ENCODE measurements at places on chromosomes 7 and 10.
A peak's percentile ranks its signal among the peaks of the same experiment; 100 is the strongest.

DNA sequence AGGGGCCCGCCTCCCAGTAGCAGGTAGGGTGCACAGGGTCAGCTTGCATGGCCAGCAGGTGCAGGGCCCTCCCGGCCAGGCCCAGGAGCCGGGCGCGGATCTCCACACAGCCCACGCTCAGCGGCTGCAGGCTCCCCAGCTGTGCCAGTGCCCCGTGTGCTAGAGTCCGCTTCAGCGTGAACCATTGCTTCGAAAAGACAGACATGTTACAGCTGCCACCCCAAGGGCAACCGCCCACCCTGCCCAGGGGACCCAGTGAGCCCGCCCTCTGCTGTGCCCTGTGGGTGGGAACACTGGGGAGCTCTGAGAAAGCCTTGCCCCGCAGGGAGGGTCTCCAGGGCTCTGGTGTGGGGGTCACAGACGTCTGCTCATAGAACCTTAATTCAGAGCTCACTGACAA, 64.3 kb upstream of the NKX6-2 start:
- DNase-seq, result no peak

- DNase-seq, result no peak
These were observed 123.1 kb downstream of the CCNY start for GRCh38 chr10:35459449-35459847.

GRCh38 chr7:68964060-68964459, 634.2 kb upstream of the AUTS2 start:
- no peak for DNase-seq

DNA sequence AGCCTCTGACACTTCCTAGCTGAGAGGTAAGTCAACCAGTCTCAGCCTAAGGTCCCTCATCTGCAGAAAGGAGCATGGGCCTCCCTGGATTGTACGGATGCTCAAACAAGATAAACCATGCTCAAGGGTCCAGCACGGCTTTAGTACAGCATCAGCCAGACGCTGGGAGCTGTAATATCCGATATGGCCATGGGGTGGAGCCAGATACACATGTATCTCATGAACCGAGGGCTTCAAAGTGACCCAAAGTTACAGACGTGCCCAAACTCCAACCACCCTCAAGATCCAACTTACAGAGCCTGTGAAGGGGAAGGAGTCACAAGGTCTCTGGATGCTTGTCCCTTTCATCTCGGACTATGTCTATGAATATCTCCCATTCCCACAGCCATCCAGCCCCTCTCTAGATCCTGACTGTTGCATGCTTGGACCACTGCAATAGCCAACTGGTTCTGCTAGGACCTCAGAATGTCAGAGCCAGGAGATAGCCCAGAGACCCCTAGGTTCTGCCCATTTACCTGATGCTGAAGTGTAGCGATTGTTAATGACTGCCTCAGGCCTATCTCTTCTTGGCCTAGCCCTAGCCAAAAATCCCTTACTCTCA, 142.4 kb downstream of the SH3PXD2A start:
- peak; percentile 24 for DNase-seq

GRCh38 chr7:141697211-141697871, 4.6 kb downstream of the DENND11 start:
- peak; percentile 45 for DNase-seq

GRCh38 chr7:42029405-42029804, 207.6 kb downstream of the GLI3 start:
- DNase-seq, result no peak

DNA sequence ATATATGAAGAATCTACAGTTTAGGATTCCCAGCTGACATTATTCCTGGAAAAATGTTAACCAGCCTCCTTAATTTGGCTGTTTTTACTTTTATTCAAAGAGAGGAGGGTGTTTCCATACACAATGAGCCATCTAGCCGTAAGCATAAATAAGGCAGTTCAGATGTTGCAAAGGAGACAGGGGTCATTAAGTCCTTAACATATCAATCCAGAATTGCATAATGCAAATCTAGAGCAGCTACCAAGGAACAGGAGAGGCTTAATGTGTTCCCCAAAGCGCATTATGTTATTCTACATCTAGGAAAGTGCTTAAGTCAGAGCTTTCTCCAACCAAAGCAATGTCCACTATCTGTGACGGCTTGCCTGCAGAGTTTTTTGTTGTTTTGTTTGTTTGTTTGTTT, 32.4 kb upstream of the TCF7L2 start:
- DNase-seq, result peak; percentile 43

GRCh38 chr10:99329554-99330346, 594 bp downstream of the CNNM1 start:
- DNase-seq, result peak; percentile 2

- DNase-seq, result no peak
These were observed 57.9 kb upstream of the CHCHD3 start for GRCh38 chr7:133139801-133140200.

DNA sequence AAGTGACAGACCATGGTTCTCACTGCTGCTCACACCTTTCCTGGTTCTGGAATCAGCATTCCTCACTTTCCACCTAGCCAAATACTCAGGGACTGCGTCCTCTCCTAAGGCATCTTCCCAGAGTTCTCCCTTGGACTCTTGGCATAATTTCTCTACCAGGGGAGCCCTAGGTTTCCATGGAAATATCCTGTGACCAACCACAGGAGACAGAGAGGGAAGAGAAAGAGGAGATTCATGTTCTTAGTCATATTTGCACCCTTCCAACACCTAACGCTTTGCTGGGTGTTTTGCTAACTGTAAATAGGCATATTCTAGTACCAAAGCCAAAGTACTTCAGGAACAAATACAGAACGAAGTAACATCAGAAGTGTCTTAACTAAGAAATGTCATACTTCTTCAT, 28.6 kb downstream of the DENND11 start:
- DNase-seq, result no peak

DNA sequence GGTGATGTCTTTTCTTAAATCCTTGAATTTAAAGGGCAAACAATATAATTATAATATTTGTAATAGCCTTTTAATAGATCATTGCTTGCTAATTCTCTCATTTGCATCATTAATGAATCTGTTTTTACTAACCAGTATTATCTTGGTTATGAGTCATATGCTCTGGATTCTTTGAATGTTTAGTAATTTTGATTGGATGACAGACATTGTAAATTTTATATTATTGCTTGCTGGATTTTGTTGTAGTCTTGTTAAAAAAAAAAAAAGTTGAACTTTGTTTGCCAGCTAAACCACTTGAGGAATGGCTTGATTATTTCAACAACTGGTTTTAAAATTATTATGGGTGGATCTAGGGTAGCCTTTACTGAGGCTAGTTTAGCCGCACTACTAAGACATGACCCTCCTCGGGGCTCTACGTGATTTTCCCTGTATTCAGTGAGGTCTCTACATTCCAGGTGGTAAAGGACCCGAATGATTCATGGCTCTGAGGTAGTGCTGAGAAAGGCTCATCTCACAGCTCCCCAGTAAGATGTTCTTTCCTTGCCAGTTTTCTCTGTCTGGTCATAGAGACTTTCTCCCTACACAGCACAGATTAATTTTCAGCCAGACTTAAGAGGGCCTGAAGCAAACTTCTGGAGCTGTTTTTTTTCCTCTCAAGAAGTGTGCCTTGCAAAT, 8.5 kb downstream of the C10orf90 start:
- DNase-seq, result no peak

- no peak for DNase-seq
These were observed 15.4 kb downstream of the OGDHL start for GRCh38 chr10:49746626-49747302.

DNA sequence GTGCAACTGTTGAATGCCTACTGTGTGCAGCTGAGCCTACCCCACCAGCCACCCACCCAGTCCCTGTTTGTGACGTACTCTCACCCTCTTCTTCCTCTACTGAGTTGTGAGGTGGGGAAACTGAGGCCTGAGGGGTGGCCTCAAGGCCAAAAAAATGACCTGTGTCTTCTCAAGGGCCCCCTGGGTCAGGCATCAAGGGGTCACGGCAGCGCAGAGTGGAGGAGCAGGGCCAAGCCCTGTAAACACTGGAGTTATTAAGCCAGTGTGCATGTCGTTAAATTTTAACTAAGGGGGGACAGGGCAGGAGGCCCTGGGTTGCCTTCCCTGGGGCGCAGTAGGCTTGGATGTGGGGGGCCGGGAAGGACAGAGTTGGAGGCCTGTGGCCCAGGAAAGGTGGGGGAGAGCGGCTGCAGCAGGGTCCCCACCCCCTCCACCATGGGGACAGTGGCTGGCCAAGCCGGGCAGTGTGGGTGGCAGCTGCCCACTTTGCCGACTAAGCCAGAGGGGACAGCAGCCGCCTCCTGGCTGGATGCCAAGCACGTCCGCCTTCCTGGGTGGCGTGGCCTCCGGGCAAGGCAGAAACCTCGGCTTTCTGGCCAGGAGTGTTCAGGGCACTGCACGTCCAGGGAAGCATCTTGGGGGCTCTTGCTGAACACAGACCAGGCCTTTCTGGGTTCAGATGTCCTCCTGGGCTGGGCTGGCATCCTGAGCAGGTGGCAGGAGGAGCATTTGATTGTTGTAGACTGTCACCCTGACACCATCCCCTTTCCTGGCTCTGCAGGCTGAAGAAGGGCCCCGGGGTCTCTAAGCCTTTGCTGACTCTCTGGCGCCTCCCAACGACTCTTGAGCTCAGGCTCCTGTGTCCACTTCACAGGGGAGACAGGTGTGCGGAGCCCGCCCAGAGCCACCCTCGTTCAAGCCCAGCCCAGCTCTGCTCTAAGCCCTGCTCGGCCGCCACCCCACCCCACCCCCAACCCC, 1.9 kb downstream of the SLC29A4 start:
- peak; percentile 70 for DNase-seq

GRCh38 chr7:134368851-134369544, 52.3 kb upstream of the SLC35B4 start:
- peak; percentile 82 for DNase-seq

- no peak for DNase-seq
These were observed 26.4 kb downstream of the YAE1 start for GRCh38 chr7:39592586-39592985.

GRCh38 chr7:30974605-30975255, 11.0 kb downstream of the GHRHR start:
- DNase-seq, result peak; percentile 49

GRCh38 chr7:123571684-123572083, 14.1 kb upstream of the NDUFA5 start:
- no peak for DNase-seq

DNA sequence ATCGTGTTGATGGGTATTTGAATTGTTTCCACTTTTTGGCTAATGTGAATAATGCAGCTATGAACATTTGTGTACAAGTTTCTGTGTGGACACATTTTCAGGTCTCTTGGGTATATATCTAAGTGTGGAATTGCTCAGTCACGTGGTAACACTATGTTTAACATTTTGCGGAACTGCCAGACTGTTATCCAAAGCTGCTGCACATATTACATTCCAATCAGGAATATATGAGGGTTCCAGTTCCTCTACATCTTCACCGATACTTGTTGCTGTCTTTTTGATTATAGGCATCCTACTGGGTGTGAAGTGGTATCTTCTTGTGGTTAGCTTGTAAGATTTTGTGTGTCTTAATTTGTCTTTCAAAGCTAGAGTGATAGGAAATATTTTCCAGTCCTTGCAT, 6.8 kb downstream of the PTPN12 start:
- DNase-seq, result no peak

- no peak for DNase-seq
These were observed 314.1 kb downstream of the WDR11 start for GRCh38 chr10:121165276-121165675.

GRCh38 chr7:152072421-152072820, 46.9 kb downstream of the GALNT11 start:
- no peak for DNase-seq

- no peak for DNase-seq
These were observed 18.2 kb downstream of the TSPAN33 start for GRCh38 chr7:129162732-129163131.

DNA sequence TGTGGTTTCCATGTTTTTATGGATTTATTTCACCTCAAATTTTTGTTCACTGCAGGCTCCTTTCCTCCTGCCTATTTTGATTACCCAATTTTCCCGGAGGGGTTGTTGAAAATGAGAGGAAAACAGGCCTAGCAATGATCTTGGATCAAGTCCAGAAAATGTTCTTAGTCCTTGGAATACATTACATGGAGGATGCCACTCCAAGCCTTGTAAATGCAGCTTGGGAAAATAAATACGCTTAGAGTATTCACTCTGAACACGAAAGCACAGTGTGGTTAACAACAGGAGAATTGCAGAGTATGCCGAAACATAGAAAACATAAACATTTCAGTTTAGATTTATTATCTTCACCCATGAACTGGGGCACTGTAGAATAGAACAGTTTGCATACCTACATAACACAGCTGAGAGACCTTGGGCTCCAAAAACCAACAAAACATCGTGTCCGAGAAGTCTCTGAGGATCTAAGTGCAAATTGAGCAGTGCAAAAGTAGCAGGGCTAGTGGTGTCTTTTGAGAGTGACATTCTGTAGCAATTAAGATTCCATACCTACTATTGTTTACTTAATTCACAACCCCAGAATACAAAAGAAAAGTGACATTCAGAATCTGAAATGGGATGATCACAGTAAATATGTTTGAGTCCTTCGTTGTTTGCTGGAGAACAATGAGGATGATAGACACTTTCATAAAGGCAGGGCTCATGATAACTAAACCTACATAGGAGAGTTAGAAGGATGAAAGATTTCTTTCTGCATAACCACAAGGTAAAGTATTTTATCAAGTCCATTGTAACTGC, 7.6 kb upstream of the CD36 start:
- no peak for DNase-seq
